Activated CD8-positive, alpha-beta memory T cell treated with anti-CD3 and anti-CD28 coated beads, Interleukin-2, amount 50 U/mL, for 48 hours (primary cell): ENCODE measurements at places on chromosomes 12 and 14.
A peak's percentile ranks its signal among the peaks of the same experiment; 100 is the strongest.

- DNase-seq: no peak
These were observed 73.9 kb downstream of the OTOGL start for GRCh38 chr12:80173083-80173864.

GRCh38 chr12:906062-906585 is 43.4 kb downstream of the RAD52 start:
- no peak for DNase-seq

- no peak for DNase-seq
These were observed 73.2 kb upstream of the EGLN3 start for GRCh38 chr14:34023824-34024767.

GRCh38 chr12:25677232-25677937 is 124.3 kb upstream of the LMNTD1 start:
- no peak for DNase-seq

GRCh38 chr12:40827683-40828592 is 135.7 kb downstream of the CNTN1 start:
- DNase-seq: no peak

GRCh38 chr12:100566887-100567637 is 6.4 kb upstream of the GAS2L3 start:
- DNase-seq: no peak

GRCh38 chr14:99183716-99184115 is 88.3 kb downstream of the BCL11B start:
- DNase-seq: no peak

GRCh38 chr12:104150416-104150815 is 12.4 kb upstream of the NFYB start:
- no peak for DNase-seq

DNA sequence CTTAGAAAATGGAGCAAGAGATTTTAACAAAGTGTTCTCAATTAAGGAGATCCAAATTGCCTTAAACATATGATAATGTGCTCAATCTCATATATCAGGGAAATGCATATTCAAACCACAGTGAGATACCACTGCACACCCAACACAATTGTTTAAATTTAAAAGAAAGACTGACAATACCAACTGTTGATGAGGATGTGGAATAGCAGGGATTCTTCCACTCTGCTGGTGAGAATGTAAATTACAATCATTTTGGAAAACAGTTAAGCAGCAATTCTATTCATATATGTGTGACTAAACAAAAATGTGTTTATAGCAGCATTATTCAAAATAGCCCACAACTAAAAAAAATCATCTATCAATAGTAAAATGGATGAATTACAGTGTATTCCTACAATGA is 144.2 kb downstream of the KICS2 start:
- no peak for DNase-seq

DNA sequence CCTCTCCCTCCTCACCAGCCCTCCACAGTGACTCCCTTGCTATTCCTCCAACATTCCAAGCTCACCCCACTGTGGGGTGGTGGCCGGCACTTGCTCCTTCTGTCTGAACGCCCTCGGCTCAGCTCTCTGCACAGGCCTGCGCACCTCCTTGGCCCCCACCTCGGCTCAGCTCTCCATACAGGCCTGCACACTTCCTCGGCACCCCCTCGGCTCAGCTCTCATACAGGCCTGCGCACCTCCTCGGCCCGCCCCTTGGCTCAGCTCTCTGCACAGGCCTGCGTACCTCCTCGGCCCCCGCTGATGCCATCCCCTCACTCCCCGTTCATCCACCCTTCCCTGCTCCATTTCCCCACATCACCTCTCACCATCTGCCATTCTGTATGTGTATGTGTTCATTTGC is 332.7 kb upstream of the FKBP4 start:
- no peak for DNase-seq

- DNase-seq: no peak
These were observed 209.2 kb upstream of the C14orf180 start for GRCh38 chr14:104370256-104370870.

GRCh38 chr14:58104808-58105207 is 47.2 kb downstream of the ARMH4 start:
- DNase-seq: no peak

- DNase-seq: no peak
These were observed 235.1 kb upstream of the DIO2 start for GRCh38 chr14:80446356-80446755.

DNA sequence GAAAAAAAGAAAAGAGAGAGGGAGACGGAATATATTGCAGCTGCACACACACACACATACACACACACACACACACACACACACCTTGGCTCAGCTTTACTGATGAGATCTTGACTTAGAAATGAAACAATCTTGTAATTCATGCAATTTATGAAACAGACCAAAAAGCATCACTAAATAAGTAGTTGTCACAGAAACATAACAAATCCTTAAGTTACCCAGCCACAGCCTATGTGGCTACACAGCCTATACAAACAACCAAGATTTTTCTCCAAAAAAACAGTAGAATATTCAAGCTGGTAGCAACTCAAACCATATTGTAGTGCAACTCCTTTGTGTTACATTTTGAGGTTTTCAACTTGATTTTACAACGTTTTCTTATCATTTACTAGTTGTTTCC is 37.9 kb upstream of the GNG2 start:
- no peak for DNase-seq

- no peak for DNase-seq
These were observed 36.1 kb upstream of the ANKRD9 start for GRCh38 chr14:102545461-102546265.

GRCh38 chr12:13571035-13571434 is 374.5 kb downstream of the EMP1 start:
- no peak for DNase-seq

- no peak for DNase-seq
These were observed 1.8 kb upstream of the OR4K2 start for GRCh38 chr14:19873178-19873577.

DNA sequence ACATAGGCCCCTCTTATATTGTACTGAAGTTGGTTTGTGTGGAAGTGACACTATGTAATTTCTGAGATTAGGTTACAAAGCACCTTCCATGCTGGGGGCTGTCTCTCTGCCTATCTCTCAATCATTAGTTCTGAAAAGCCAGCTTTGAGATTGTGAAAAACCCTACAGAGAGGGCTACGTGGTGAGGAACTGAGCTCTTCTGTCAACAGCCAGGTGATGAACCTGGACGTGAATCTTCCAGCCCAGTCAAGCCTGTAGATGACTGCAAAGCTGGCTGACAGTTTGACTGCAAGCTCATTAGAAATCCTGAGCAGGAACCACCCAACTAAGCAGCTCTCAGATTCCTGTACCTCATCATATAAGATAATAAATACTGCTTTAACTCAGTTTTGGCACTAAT is 36.3 kb upstream of the BBS10 start:
- DNase-seq: no peak

- DNase-seq: no peak
These were observed 10.9 kb upstream of the PIK3C2G start for GRCh38 chr12:18250313-18250916.

DNA sequence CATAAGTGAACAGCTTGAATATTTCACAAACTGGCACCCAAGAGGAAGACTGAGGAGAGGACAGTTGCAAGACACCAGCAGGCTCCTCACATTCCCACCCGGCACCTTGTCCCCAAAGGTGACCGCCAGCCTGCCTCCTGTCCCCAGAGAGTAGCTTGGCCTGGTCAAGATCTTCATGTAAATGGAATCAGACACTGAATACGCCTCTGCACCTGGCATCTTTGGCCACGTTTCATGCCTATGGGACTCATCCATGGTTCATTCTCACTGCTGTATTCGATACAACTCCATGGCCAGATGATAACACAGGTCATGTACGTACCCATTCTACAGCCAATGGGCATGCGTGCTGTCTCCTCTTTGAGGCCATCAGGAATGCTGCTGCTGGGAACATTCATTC is 60.8 kb downstream of the ITPK1 start:
- no peak for DNase-seq

DNA sequence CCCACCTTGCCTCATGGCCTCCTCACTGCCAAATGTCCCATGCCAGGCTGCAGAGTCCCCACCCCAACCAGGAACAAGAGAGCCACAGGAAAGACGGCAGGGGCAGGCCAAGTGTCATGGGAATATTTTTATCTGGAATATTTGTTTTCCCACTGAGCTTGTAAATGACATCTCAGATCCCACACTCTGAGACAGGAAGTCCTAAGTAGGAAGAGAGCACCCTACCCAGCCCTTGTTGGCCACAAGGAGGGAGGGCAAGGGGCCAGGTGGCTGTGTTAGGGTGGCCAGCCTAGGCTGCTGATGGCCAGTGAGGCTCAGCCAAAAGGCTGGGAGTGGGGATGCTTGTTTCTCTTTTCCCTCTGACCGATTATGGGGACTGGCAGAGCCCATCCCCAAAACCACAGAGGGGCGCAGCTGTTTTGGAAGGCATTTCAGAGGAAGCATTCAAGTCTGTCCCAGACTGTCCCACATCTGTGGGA is 7.7 kb upstream of the MEG3 start:
- DNase-seq: no peak

DNA sequence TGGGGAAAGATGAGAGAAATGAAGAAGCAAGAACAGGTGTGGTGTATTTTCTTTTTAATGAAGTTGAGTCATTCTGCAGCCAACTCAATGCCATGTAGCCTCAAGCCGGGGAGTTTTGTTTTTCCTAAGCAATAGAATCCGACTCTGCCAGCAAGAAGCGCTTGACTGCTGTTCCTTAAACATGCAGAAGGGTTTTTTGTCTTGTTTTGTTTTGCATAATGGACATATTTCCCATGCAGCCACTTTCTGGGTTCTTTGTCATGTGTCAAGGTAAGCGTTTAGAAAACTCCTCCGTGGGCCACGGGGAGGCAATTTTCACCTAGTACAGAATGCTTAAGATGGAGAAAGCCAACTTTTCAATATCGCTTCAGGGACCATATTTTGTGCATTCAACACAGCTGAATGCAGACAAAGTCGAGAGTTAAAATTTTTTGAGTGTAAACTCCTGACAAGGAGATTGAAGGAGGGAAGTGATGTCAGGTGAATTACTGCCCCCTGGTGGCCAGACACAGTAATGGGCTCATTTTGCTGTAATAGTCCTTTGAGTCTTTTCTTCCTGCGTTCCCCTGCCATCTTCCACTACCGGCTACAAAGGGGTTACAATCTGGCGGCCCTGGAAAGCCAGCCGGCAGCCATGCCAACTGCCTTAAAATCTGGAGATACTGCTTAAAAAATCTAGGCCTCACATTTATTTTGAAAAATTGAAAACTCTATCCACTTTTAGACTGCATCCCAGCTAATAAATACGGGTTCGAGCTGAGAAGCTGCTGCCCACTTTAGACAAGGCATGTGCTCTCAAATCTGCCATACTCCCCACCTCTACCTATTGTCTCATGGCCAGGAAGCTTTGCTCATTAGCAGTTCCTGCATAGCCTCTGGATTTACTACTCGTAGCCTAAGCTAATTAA is 3.2 kb upstream of the FICD start:
- peak; percentile 87 for DNase-seq

- no peak for DNase-seq
These were observed 362.8 kb upstream of the TBX3 start for GRCh38 chr12:115046805-115047204.

- no peak for DNase-seq
These were observed 16.7 kb upstream of the FAIM2 start for GRCh38 chr12:49920241-49920914.

DNA sequence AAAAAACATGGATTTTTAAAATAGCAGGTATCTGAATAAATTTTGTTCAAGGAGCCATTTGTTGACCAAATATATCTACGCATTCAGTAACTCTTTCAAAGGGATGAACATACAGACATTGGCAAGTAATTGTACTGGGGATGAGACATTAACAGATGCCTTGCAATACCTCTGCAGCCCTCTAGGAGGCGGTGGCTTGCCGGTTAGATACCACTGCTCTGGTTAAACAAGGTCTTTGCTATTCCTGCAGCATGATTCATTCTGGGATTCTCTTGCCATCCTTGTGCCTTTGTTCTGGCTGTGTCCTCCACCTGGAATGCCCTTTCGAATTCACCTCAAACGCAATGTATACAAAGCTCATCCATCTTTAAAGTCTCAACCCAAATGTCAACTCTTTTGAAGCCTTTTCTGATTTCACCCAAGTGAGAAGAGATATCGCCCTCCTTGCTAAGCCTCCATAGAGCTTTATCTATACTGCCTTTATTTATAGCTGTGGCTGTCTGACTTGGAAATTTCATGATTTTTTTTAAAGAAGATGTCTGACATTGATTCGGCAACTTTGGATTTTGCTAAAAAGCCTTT is 131.0 kb upstream of the SRRM4 start:
- peak; percentile 54 for DNase-seq

GRCh38 chr14:100100032-100100703 is 34.9 kb downstream of the EVL start:
- no peak for DNase-seq

DNA sequence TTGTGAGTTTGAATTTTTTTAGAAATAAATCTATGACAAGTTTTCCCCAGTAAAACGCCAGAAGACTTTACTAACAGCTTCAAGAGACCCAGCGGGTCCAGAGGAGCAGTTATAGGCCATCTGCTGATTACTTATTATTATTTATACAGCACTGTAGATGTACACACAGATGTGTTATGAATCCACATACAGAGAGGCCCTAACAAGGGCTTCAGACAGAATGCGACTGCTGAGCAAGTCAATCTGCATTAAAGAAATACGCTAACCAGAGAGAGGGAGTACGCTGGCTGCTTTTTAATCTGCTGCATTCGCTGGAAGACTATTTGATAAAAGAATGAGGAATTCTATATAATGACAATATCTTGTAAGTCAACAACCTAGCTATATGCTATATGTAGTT is 32.5 kb downstream of the ATF7 start:
- no peak for DNase-seq

GRCh38 chr14:60064491-60065072 is 27.1 kb upstream of the PCNX4 start:
- DNase-seq: no peak

- DNase-seq: no peak
These were observed 35.3 kb upstream of the CSRNP2 start for GRCh38 chr12:51118706-51119105.

DNA sequence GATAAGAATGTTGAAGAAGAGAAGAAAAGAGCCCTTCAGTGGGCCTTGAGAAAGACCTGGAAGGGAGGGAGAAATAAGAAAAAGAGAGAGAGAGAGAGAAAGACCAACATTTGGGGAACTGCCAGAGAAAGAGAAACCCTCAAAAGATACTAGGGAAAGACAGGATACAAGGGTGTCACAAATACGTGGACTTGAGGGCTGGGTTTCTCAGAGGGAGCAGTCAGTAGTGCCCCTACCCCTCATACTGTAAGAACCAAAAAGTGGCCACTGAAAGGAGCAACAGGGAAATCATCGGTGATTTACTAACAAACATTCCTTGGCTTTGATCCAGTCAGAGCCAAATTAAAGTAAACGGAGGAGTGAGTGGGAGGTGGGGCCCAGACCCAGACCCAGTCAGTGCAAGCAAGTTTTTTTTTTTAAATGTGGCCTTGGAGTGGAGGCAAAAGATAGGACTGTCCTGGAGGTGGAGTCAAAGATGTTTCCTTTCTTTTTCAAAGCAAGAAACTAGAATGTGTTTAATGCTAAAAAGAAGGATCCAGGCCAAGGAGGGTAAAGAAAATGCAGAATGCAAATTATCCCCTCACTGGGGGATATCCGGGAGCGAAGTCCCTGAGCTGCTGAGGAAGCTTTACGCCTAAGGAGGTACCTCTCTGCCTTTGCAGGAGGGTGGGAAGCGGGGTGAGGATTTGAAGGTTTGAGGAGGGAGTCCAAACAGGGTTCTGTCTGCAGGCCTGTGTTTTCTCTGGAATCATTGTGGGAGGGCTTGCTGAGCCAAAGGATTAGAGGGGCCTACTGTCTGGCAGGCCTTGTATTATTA is 143.5 kb upstream of the AMIGO2 start:
- no peak for DNase-seq

- DNase-seq: no peak
These were observed 16.1 kb upstream of the NUDT14 start for GRCh38 chr14:105197211-105197641.

- DNase-seq: no peak
These were observed 1.3 kb downstream of the A2ML1 start for GRCh38 chr12:8823565-8824300.
